ENCODE measurements at places on chromosomes 1 and 21.
A peak's percentile ranks its signal among the peaks of the same experiment; 100 is the strongest.

GRCh38 chr21:15653710-15654109 is 76.1 kb upstream of the USP25 start:
- DNase-seq: no peak

DNA sequence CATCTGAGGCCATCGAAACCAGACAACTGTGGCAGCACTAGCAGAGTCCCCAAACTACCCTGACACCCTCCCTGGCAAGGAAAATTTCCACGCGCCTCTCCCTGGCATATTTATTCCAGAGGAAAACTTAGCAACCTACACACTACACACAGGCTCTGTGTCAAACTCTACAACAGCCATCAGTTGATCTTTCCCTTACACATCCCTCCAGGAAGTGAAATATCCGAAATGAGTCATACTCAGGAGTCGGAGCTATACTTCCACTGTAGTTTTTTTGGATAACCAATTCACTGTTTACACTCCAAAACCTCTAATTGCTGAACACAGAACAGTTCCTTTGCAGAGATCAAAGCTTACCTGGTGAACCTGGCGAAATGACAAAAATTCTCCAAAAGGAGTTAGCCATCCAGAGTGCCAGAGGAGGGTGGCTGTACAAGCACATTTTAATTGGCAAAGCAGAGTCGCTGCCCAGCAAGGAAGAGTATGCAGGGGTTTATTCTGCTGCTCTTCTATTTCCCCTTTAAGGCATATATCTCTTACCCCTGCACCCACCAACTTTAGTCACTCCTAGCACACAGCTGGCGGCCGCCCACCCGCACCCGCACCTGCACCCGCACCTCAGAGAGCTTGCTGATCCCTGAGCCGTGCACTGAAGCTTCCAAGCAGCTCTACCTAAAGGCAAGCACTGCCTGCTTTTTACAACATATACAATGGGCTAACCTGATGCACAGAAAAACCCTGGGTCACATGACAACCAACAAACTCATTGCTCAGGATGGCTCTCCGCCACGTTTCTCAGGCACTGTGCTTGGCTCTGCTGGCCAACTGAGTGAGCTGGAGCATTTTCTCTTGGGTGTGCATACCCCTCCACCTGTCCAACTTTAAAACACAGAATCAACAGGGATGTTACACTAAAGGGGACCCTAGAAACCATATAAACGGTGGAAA is 54.9 kb downstream of the CAPZB start:
- no peak for DNase-seq

- no peak for DNase-seq
These were observed 9.0 kb downstream of the COG2 start for GRCh38 chr1:230651235-230651634.

GRCh38 chr1:63701187-63701586 is 72.6 kb upstream of the ROR1 start:
- no peak for DNase-seq

GRCh38 chr1:22048351-22049192 is 3.9 kb upstream of the CDC42 start:
- peak; percentile 35 for DNase-seq

DNA sequence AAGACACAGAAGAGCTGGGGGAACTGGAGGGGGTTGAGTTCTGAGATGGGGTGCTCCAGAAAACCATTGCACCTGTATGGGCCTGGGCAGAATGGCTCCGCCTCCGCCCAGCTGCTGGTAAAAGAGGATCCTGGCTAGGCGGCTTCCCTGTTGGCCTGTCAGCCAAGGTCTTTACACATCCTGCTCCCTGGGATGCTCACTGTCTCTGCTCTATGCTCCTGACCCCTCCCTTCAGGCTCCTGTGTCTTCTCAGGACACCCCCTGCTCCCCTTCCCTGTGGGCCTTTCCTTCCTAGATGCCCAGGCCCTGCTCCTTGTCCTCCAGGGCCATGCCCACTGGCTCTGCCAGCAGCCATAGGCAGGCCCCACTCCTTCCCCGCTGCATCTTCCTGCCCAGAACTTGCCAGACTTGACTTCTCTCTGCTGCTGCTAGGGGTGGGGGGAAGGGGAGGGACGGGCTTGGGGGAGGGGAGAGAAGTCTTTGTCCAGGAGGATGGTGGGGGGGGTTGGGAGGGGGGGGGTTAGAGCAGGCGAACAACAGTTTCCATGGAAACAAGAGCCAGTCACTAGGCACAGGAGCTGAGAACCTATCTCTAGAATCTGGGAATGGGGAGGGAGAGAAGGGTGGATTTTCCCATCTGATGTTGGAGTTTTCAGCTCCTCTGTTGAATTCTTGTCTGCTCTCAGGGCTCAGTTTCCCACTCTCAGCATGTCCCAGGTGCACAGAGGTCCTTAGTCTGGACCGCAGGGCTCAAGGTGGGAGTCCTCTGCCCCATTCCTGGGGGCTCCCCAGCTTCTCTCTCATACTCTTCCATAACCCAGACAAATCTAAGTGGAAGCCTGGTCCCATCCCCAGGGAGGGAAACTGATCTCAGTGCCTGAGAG is 10.6 kb downstream of the CELSR2 start:
- DNase-seq: no peak

DNA sequence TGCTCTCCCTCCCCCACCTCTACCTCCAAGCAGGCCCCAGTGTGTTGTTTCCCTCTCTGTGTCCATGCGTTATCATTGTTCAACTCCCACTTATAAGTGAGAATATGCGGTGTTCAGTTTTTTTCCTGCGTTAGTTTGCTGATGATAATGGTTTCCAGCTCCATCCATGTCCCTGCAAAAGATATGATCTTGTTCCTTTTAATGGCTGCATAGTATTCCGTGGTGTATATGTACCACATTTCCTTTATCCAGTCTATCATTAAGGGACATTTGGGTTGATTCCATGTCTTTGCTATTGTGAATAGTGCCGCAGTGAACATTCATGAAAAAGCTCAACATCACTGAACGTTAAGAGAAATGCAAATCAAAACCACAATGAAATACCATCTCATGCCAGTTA is 58.6 kb downstream of the DNAH14 start:
- no peak for DNase-seq

DNA sequence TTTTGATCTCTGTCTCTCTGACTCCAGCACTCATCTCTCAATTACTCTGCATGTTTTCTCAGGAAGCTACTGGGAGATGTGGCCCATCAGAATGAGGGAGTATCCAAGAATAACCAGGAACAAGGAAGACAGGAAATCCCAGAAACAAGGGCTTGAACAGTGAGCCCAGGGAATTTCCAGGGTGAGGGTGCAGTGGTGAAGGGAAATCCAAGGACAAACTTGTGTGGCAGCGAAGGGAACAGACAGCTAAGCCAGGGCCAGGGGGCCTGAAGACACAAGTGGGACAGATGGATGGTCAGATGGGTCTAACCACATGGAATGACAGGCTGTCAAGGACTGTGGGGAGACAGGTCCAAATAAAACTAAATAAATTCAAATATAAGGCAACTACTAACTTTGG is 121.8 kb upstream of the ERRFI1 start:
- no peak for DNase-seq

GRCh38 chr1:27519331-27520258 is 29.6 kb upstream of the WASF2 start:
- DNase-seq: no peak

GRCh38 chr1:56469640-56470371 is 109.6 kb downstream of the PLPP3 start:
- DNase-seq: no peak

DNA sequence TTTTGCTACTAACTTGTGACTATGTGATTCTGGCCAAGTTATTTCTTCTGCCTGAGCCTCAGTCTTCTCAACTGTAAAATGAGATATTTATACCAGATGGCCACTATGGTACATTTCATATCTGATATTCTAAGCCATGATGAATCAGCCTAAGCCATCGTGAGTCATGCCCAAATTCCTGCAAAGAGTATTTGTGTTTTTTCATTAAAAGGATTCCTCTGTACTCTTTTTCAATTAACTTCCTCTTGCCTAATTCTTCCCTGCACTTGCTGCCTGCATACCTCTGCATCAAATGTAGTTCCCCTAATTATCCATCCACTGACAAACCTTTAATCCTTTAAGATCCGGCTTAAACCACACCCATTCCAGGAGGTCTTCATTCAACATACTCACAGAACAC is 575.1 kb upstream of the BEND5 start:
- DNase-seq: no peak
